ENCODE measurements at places on chromosomes 1 and 21.

- no peak for DNase-seq
Observed at GRCh38 chr1:178544531-178544930, 31.6 kb downstream of the TEX35 start.

DNA sequence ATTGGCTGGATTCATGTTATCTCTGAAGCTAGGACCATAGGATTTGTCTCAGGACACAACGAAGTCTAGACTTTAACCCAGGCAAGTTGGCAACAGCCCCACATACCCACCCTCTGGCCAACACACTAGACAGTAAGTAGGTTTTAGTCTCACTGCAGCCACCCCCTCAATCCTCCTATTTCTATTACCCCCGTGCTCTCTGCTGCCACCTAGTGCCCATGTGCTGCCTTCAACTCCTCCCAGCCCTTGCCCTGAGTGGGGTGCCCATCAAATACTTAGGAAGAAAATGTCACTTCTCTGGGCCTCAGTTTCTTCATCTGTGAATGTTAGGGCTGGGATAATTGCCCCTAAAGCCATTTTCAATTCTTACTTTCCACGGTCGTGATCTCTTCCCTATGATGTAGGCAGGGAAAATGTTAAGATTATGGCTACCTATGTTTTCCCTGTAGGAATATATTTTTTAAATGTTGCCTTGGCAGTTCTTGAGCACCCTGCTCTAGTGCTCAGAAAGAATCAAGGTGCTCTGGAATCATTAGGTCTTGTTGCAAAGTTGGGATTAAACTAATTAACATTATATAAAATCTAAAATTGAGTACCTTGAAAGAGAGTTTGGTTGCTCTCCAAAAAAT lies 213.0 kb downstream of the LMX1A start:
- DNase-seq = no peak

GRCh38 chr1:198671136-198671535 lies 32.3 kb downstream of the PTPRC start:
- no peak for DNase-seq

DNA sequence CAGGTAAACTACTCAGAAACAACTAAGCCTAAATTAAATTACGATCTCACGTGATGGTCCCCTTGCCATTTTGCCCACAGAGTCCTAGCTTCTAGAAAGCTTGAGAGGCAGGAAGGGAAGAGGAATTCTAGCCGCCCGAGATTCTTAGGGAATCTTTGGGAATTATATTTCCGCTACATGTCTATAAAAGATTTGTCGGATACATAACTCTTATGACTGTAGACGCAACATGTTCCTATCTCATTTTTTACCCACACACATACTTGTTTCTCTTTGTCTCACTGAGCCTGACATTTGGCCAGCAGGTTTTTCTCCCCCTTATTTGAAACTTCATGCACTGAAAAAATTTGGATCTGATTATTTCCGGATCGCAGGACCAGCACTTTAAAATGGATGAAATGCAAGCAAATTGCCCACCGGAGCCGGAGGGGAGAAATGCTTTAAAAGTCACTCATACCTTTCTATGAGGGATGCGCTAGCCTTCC lies 5.5 kb downstream of the GLIS1 start:
- DNase-seq = no peak

GRCh38 chr1:167705250-167705649 lies 16.5 kb upstream of the MPZL1 start:
- DNase-seq = no peak

All from left cardiac atrium (tissue), 4 donors.